Large intestine (tissue), 12 donors: ENCODE measurements at places on chromosomes 3 and 15. TPM values are rescaled to one million over a fixed set of nuclear protein-coding genes. Genes with fewer than 3 reads are reported as not detected.

GRCh38 chr3:193078996-193079753 lies 161.5 kb upstream of the MB21D2 start:
- no peak for DNase-seq

DNA sequence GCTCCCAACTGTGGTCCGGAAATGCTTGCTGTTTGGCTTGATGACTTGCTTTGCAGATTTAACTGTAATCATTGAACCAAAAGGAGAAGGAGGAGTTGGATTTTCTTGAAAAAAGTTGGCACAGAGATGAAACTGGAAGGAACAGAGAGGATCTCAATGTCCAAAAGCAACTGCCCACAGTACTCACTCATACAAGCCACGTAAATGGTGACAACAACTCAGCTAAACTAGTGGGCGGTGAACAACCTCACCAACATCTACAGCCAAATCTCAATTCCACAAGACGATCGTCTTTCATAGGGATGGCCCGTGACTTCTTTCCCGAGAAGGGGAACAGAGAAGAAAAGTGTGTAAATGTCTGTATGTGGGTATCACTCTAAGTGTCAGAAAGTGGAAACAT lies 48.1 kb downstream of the MYO5C start:
- DNase-seq, result no peak

DNA sequence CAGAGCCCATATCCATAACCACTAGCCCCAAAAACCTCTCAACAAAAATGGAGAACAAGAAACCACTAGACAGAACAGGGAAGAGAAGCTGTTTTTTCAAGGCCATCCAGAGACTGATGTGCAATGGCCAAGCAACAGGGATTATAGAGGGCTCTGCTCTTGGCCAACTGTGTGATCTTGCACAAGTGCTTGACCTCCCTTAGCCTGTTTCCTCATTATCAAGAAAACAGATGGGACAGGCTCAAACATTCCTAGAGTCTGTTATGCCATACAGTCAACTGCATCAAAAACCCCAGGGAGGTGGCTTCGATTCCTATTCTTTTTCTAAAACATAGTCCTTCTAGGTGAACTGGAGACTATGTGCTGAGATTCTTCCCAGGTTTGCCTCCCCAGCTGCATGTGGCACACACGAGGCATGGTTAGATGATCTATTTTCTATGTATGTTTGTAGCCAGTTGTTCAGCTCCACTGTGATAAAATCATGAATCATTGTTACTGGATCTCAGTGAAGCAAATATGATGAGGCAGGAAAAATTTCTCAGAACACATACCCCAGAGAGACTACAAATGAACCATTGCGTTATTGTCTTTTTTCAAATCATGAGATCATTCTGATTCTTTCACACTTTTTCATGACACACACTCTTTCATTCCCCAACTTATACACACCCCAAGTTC lies 132.9 kb upstream of the TGFBR2 start:
- DNase-seq, result no peak

GRCh38 chr15:88701561-88702095 lies 62.8 kb downstream of the ISG20 start:
- DNase-seq, result peak; percentile 23

DNA sequence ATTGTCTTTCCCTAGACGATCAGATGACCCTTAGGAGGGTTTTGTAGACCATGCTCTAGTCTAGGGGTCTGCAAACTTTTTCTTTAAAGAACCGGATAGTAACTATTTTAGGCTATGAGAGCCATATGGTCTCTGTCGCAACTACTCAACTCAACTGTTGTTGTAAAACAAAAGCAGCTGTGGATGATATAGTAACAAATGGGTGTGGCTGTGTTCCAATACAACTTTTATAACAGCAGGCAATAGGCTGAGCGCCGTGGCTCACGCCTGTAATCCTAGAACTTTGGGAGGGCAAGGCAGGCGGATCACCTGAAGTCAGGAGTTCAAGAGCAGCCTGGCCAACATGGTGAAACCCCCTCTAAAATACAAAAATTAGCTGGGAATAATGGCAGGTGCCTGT lies 6.1 kb upstream of the CMTM6 start:
- DNase-seq, result peak; percentile 37

GRCh38 chr3:106129939-106130338 lies 261.1 kb upstream of the CBLB start:
- DNase-seq, result no peak

- no peak for DNase-seq
These were observed 164.8 kb upstream of the RORA start for GRCh38 chr15:61393949-61394348.

DNA sequence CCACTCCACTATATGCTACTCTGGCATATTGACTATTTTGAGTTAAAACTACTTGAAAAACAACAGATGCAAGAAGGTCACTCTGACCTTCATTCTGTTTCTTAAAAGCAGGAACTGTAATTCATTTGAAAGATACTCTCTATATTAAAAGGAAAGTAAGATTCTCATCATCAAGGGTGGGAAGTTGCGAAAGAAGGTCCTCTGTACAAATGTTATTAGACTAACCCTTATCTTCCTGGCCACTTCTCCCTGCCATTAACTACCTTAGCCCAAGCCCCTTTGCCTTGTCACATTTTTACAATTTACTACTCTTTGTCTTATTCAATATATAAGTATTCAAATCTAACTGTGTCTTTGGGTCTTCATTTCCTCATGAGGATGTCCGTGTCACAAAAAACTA lies 16.1 kb downstream of the SIDT1 start:
- no peak for DNase-seq

DNA sequence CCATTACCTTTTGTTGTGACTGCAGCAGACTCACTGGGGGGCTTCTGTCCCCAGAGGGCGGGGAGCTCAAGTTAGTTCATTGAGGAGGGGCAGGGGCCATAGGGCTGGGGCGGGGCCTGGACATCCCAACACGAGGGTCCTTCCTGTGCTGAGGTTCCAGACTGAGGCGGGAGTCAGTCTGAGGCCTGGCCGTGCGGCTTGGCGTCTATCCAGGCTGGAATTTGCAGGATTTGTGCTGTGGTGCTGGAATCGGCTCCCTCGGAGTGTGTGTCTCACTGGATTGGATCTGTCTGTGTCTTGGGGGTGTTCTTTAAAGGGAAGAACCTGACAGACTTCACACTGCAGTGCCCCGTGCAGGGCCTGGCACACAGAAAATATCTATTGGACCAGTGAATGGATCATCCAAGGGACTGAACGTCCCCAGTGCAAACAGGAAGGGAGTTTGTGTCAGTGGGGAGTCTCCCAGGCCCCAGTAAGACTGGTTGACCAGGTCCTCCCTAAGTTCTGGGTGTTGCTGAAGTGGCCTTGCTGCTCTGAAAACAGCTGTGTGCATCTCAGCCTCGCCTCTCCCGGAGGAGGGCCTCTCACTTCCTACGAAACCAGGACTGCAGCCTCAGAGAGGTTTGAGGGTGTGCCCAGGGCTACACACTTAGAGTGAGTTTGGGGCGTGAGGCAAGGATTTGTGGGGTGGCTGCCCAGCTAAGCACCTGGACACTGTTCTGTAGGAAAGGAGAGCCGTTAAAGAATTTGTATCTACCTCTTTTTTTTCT lies 26.1 kb downstream of the GOLGA6L2 start:
- no peak for DNase-seq

GRCh38 chr15:29538044-29538443 lies 268.4 kb upstream of the NSMCE3 start:
- DNase-seq, result no peak

GRCh38 chr3:23760871-23761373 lies 44.8 kb upstream of the UBE2E1 start:
- DNase-seq, result no peak

GRCh38 chr3:195240939-195241338 lies 30.0 kb downstream of the XXYLT1 start:
- DNase-seq, result no peak

DNA sequence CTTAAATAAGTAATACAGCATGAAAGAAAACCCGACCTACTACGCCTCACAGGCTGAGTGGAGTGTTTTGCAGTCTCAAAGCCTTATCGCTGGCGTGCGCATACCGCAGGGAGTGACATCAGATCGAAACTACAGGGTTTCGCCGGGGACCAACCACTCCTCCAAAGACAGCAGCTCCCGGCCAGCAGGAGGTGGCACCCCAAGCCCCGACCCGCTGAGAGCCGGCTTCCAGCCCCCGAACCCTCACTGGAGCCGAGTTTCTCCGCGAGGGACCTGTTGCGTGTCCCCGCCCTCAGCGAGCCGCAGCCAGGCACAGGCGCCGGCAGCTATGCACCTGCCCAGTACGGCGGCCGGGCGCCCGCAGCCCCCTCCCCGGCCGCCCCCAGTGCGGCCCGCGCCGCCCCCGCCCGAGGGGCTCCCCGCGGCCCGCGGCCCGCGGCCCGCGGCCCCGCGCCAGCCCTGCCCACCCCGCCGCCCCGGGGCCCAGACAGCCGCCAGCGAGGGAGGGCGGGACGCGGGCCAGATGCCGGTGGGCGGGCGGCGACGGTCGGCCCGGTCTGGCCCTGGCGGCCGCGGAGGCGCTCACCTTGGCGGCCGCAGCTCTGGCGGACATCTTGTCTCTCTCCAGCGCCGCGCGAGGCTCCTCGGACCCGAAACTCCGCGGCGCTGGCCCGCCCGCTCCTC lies 710 bp downstream of the TJP1 start:
- peak; percentile 88 for DNase-seq

DNA sequence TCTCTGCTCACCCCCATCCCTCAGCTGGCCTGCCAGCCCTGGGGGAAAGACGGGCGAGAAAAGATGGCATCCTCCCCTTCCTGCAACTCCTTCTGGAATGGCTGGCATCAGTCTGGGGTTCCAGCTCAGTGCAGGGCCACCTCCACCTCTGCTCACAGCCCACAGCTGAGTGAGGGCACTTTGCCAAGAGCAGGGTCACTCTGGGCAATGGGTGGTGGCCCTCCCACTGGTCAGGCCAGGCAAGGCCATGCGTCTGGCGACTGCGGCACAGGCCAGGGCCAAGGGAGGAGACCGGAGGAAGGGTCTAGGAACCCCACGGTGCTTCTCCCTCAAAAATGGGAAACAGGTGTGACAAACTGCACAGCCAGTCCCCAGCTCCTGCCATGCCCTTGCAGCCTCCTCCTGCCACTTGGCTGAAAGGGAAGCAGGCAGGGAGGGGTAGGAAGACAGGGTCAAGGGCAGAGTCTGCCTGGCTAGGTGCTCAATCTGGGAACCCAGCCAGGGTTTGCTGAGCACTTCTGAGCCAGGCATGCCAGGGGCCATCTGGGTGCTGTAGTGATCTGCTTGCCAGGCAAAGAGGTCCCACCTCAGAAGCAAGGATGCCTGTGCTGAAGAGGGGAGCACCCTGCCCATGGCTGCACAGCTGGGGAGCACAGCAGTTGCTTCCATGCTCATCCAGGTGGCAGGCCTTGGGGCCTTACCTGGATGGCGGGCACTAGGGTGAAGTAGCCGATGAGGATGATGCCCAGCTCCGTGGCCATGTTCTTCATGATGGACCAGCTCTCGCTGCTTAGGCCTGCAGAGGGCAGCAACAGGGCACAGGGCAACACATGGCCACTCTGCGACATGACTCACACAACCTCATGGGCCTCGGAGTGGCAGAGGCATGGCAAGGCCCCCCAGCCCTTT lies 41.2 kb downstream of the PTPN23 start:
- DNase-seq, result no peak

- no peak for DNase-seq
These were observed 6.6 kb downstream of the DTWD1 start for GRCh38 chr15:49627407-49627877.

DNA sequence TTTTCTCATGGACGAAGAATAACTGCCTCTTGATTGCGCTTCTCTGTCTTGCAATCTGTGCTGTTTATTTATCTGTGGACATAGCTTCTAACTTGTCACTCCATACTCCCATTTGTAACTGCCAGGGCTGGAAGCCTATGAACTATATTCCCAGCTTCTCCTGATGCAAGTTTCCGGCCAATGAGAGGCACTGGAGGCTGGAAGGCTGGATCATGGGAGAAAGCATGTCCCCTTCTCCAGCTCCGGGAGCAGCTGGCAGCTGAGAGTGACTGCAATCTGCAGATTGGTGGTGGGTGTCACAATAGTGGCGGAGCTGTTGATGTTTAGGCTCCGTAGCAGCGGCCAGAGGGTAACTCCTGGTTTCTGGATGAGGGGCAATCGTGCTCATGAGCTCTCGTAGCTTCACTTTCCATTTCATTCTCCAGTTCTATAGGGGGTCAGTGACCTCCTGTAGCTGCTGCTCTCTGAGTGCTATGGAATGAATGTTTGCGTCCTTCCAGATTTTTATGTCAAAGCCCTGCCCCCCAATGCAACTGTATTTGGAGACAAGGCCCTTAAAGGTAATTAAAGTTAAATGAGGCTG lies 35.7 kb upstream of the PCSK6 start:
- no peak for DNase-seq

DNA sequence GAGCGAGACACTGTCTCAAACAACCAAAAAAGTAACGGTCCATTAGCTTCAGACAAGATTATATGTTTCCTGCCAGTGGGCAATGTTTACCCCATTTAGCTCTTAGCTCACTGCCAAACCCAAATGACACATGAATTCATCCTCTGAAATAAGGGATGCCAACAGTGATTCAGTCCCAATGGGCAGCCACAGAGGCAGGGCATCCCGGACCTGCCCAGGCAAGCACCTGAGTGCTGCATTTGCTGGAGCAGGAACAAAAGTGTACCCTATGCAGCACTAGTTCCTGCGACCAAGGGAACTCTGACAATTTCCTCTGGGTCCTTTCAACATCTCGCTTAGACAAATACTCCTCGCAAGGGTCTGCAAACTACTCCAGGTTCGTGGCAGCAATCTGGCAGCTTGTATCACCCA lies 8.0 kb downstream of the IP6K2 start:
- no peak for DNase-seq

DNA sequence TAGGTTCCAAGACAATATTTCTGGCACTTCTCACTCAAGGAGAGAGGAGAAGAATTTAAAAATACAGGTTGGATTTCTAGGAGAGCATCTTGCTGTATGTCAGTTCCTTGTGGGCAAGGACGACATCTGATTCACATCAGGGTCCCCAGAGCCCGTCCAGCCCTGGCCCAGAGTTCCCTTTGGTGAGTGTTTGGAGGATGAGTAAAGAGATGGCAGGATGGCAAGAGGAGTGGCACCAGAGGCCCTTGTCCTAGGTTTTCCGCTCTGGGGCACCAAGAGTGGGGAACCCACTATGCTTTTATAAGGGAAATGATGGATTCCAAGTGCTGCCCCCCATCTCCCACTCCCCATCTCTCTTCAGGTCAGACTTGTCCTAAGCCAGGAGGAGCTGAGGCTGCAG lies 181.8 kb downstream of the TBC1D2B start:
- no peak for DNase-seq

DNA sequence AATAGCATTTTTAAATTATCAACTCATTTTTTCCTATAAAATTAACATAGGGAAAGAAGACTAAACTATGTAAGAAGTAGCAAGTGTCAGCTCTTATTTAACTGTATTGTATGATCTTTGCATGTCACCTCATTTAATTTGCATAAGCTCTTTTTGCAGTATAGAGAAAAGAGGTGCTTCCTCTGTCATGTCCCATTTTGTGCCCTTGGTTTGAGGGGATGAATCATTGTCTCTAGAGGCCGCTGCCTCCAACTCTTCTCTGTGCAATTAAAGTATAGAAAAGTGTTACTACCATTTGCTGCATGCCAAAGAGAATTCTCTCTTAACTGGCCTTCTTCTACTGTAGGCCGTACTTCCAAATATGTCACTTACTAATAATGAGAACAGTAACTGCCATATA lies 93.4 kb downstream of the LRRC28 start:
- DNase-seq, result no peak

Gene TLR9
- 0.37 TPM for polyA plus RNA-seq

Gene ERICH6
- 0.09 TPM for polyA plus RNA-seq

Gene SUCNR1
- polyA plus RNA-seq, result 0.69 TPM

Gene UTS2B
- 0.24 TPM for polyA plus RNA-seq

Gene STRIT1
- polyA plus RNA-seq, result 0.97 TPM

Gene PLD1
- 87.6 TPM for polyA plus RNA-seq

Gene UBE2E2
- polyA plus RNA-seq, result 15.4 TPM

Gene MTMR10
- polyA plus RNA-seq, result 26.8 TPM

Gene GOLGA8T
- polyA plus RNA-seq, result 0.75 TPM

Gene RASGRP1
- polyA plus RNA-seq, result 2.9 TPM

Gene KCNMB3
- 5.0 TPM for polyA plus RNA-seq

Gene BAHD1
- polyA plus RNA-seq, result 28.1 TPM
